ENCODE measurements at places on chromosomes 7 and 10. TPM values are rescaled to one million over a fixed set of nuclear protein-coding genes. Genes with fewer than 3 reads are reported as not detected.
A peak's percentile ranks its signal among the peaks of the same experiment; 100 is the strongest.

DNA sequence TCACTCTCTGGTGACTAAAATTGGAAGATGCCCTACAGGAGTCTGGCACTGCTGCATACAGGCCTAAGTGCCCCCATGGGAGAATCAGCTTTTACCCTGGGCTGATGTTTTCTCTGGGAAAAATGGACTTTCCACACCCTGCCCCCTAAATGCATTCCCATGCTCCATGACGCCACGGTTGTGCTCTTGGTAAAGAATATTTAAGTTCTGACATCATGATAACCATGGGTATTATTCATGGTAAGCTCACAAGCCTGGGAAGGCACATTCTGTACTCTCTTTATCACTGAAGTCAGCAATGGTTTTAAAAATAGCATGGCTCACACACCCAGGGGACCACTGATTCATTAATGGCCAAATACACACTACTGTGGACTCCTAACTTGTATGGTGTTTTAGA is 43.4 kb downstream of the HIPK2 start:
- H3K27ac ChIP-seq = no peak overlapping the region
- peaks cover 8% of the 10 kb centered on the region for H3K36me3 ChIP-seq
- no peaks in the 10 kb centered on the region for H3K27me3 ChIP-seq

DNA sequence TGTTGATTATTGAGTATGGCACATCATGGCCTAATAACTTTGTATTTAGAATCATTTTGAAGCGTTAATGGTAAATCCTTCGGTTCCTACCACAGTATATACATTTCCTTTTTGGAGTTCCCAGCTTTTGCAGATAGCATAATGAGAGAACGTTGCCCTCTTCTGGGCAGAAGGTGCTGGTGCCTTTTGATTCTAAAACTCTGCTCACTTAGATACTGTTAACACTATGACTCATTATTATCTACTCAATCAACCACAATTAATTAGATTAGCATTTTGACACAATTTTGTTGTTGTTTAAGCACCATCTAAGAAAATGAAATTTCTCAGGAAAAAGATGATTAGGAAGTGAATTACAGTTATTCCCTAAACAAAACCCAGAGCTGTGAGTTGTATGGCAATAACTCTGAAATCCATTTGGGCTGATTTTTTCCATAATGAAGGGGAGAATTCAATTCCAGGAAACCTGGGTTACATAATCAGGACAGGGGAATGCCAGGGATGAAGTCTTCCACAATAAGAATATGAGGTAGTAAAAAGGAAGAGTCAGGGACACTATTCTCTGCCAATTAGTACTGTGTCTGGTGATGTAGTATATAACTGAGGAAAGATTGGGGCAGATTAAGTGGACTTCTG is 11.5 kb upstream of the DLD start:
- no peak overlapping the region for H3K27ac ChIP-seq
- no peaks in the 10 kb centered on the region for H3K36me3 ChIP-seq
- DNase-seq = no peak
- peaks cover 3% of the 10 kb centered on the region for H3K4me1 ChIP-seq
- H3K4me3 ChIP-seq = no peak overlapping the region

DNA sequence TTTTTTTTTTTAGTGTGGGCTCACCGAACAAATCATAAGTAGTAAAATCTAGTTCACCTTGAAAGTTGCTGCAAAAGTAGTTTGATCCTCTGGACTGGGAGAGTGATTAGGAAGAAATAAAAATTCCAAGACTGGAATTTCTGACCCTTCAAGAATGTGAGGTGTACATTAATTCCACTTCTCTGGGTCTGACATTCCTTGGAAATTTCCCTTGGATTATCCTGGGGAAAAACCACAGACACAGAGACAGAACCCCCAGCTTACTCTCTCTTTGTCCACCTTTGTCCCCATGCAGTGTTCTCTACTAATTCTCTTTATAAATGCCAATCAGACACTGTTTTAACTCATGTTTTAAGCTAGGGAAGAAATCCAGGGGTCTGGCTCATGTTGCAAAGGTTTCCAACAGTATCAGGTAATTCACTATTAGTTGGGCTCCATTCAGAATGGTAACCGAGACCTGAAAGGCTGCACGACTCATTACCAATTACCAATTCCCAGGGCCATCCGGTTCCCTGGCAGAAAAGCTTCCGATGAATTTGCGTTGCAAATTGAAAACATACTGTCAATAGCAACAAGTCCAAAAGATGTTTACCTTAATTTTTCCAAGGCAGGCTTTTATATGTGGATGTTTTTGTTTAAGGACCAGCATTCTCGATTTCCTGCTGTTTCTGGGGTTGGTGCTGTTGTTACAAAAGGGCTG is 86.3 kb downstream of the BAMBI start:
- H3K4me1 ChIP-seq = no peaks in the 10 kb centered on the region
- no peak overlapping the region for H3K27ac ChIP-seq
- no peak overlapping the region for H3K4me3 ChIP-seq
- H3K27me3 ChIP-seq = peaks cover 15% of the 10 kb centered on the region
- no peak for DNase-seq
- no peaks in the 10 kb centered on the region for H3K36me3 ChIP-seq

- H3K4me1 ChIP-seq = peaks cover 12% of the 10 kb centered on the region
- H3K27ac ChIP-seq = no peak overlapping the region
- H3K27me3 ChIP-seq = no peaks in the 10 kb centered on the region
Measured at GRCh38 chr7:143987513-143987912, 12.6 kb upstream of the OR6B1 start.

The AKR1C4 gene
- not detected for total RNA-seq

GRCh38 chr10:75475460-75476182 is 44.2 kb downstream of the LRMDA start:
- H3K4me3 ChIP-seq = no peak overlapping the region
- no peaks in the 10 kb centered on the region for H3K4me1 ChIP-seq
- no peak for DNase-seq
- no peak overlapping the region for H3K27ac ChIP-seq
- H3K36me3 ChIP-seq = no peaks in the 10 kb centered on the region
- H3K27me3 ChIP-seq = peaks cover 6% of the 10 kb centered on the region

- peaks cover 5% of the 10 kb centered on the region for H3K27me3 ChIP-seq
- H3K36me3 ChIP-seq = peaks cover 25% of the 10 kb centered on the region
- peak overlapping the region; percentile 95 for H3K4me3 ChIP-seq
- peak overlapping the region; percentile 97 for H3K27ac ChIP-seq
- DNase-seq = no peak
- H3K4me1 ChIP-seq = peaks cover 40% of the 10 kb centered on the region
Measured at GRCh38 chr7:23298141-23298881, 828 bp upstream of the MALSU1 start.

GRCh38 chr7:37921876-37922275 is 1.4 kb downstream of the EPDR1 start:
- H3K27me3 ChIP-seq = peaks cover 42% of the 10 kb centered on the region
- H3K36me3 ChIP-seq = no peaks in the 10 kb centered on the region
- DNase-seq = no peak
- H3K27ac ChIP-seq = no peak overlapping the region

The COL13A1 gene
- total RNA-seq = not detected

The TMEM196 gene
- total RNA-seq = not detected

DNA sequence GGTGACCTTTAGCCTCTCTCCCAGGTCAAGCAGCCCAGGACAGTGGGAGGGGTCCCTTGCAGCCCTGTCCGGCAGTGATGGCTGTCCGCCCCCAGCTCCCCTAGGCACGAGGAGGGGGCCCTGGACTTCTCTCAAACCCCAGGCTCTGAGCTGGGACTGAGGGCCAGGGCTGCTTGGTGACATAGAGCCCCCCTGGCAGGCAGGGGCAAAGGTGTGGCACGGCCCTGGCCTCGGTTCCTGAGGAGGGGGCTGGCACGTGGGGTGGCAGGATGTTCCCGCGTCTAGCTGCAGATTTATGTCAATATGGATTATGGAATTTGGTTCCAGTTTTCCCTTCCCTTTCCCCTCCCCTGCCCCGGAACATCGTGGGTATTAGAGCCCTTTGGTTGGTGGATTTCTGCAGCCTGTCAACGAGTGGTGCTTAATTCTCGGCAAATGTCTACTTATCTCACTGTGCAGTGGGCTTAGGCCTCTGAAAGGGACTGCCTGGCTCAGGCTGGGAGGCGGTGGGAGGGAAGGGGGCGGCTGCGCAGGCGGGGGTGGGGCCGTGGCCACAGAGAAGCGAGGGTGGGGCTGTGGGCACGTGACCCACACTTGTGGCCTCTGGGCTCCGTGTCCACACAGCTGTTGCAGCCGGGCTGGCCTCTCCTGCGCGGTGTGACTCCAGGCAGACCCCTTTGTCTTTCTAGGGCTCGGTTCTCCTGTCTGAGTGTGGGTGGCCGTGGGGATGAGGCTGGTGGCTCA is 19.3 kb downstream of the UNCX start:
- H3K4me3 ChIP-seq = no peak overlapping the region
- DNase-seq = no peak
- H3K27ac ChIP-seq = no peak overlapping the region

- no peak overlapping the region for H3K4me3 ChIP-seq
- peaks cover 2% of the 10 kb centered on the region for H3K27me3 ChIP-seq
- no peak for DNase-seq
- no peaks in the 10 kb centered on the region for H3K4me1 ChIP-seq
- no peak overlapping the region for H3K27ac ChIP-seq
Measured at GRCh38 chr7:159158888-159159405, 14.3 kb upstream of the VIPR2 start.

DNA sequence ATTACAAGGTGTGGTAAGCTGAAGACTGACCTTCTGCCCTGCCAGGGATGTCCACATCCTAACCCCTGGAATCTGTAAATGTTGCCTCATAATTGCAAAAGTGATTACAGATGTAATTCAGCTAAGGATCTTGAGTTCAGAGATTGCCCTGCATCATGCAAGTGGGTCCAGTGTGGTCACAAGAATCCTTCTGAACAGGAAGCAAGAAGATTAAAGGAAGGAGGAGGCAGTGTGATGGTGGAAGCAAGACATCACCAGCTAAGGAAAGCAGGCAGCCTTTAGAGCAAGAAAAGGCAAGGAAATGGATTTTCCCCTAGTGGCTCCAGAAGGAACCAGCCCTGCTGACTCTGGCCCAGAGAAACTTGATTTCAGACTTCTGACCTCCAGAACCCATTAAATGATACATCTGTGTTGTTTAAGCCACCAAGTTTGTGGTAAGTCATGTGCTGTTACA is 78.1 kb downstream of the USP6NL start:
- H3K4me1 ChIP-seq = peaks cover 34% of the 10 kb centered on the region
- no peaks in the 10 kb centered on the region for H3K27me3 ChIP-seq
- DNase-seq = no peak
- H3K36me3 ChIP-seq = no peaks in the 10 kb centered on the region
- peak overlapping the region; percentile 14 for H3K27ac ChIP-seq
- no peak overlapping the region for H3K4me3 ChIP-seq

The STAM gene
- total RNA-seq = 19.5 TPM

The AKR1E2 gene
- total RNA-seq = 14.4 TPM

DNA sequence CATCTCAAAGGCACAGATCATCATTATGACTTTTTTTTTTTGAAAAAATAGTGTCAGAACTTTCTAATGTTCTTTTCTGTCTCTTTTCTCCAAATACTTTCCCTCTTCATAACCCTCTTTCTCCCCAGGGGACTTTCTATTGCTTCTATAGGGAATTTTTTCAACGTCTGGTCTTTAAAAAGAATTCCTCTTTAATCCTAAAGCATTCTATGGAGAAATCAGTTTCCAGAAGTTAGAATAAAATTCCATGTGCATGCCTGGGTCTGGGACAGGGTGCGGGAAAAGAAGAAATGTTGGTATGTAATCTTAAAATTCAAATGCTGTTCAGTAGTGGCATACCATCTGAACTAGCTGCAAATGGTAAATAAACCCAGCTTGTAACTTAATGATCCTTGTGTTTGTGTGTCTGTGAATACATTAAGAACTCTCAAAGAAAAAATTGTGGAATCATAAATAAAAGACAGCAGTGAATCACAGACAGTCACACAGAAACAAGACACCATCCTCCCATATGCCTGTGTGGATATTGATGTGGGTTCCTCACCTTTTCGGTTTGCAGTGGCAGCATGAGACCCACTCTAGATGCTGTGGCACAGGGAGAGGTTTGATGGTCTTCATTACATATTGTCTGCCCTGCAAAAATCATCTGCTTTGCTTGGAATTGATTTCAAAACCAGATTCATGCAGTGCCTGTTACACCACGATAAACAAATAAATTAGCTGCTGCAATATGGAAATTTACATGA is 374.7 kb upstream of the NRP1 start:
- no peaks in the 10 kb centered on the region for H3K4me1 ChIP-seq
- no peak overlapping the region for H3K4me3 ChIP-seq
- no peak overlapping the region for H3K27ac ChIP-seq
- no peaks in the 10 kb centered on the region for H3K36me3 ChIP-seq
- peaks cover 26% of the 10 kb centered on the region for H3K27me3 ChIP-seq
- DNase-seq = no peak

The HOXA13 gene
- not detected for total RNA-seq

DNA sequence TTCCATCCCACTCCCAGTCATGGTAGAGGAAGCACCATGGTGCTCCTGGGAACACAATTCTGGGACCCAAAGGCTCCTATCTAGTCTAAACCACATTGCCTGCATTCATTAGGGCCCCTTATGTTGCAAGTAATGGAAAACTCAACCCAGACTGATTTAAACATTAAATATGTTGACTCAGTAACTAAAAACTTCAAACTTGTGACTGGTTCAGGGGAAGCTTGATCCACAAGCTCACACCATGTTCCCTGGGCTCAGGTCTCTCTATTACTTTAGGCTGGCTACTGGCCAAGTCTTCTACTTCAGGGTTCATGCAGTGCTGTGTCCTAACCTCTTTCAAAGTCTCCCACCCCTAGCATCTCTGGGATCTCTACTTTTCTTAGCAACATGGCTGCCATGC is 13.1 kb downstream of the WNT16 start:
- no peak for DNase-seq
- no peak overlapping the region for H3K4me3 ChIP-seq
- H3K27me3 ChIP-seq = no peaks in the 10 kb centered on the region
- H3K27ac ChIP-seq = no peak overlapping the region
- H3K36me3 ChIP-seq = no peaks in the 10 kb centered on the region

- H3K4me3 ChIP-seq = no peak overlapping the region
- no peak for DNase-seq
- no peaks in the 10 kb centered on the region for H3K27me3 ChIP-seq
- H3K4me1 ChIP-seq = peaks cover 3% of the 10 kb centered on the region
- H3K27ac ChIP-seq = no peak overlapping the region
- H3K36me3 ChIP-seq = no peaks in the 10 kb centered on the region
Measured at GRCh38 chr10:73967022-73967429, 30.9 kb upstream of the VCL start.

GRCh38 chr10:5987747-5988146 is 10.4 kb upstream of the IL15RA start:
- H3K27me3 ChIP-seq = no peaks in the 10 kb centered on the region
- DNase-seq = no peak
- no peak overlapping the region for H3K27ac ChIP-seq
- peaks cover 6% of the 10 kb centered on the region for H3K4me1 ChIP-seq

The UCN3 gene
- not detected for total RNA-seq

- no peaks in the 10 kb centered on the region for H3K36me3 ChIP-seq
- peaks cover 24% of the 10 kb centered on the region for H3K4me1 ChIP-seq
- DNase-seq = no peak
- H3K27me3 ChIP-seq = peaks cover 20% of the 10 kb centered on the region
- no peak overlapping the region for H3K4me3 ChIP-seq
Measured at GRCh38 chr7:41942468-41943093, 239.7 kb upstream of the INHBA start.

GRCh38 chr10:123878666-123879303 is 12.8 kb downstream of the CPXM2 start:
- H3K27me3 ChIP-seq = no peaks in the 10 kb centered on the region
- H3K4me3 ChIP-seq = no peak overlapping the region
- no peaks in the 10 kb centered on the region for H3K36me3 ChIP-seq

The GLI3 gene
- not detected for total RNA-seq

- H3K27ac ChIP-seq = no peak overlapping the region
- no peaks in the 10 kb centered on the region for H3K4me1 ChIP-seq
- H3K36me3 ChIP-seq = no peaks in the 10 kb centered on the region
- H3K27me3 ChIP-seq = peaks cover 16% of the 10 kb centered on the region
- no peak for DNase-seq
Measured at GRCh38 chr10:128922172-128922571, 544.9 kb upstream of the MGMT start.
